HL-60 (cell line): ENCODE measurements at places on chromosomes 5 and 9.

DNA sequence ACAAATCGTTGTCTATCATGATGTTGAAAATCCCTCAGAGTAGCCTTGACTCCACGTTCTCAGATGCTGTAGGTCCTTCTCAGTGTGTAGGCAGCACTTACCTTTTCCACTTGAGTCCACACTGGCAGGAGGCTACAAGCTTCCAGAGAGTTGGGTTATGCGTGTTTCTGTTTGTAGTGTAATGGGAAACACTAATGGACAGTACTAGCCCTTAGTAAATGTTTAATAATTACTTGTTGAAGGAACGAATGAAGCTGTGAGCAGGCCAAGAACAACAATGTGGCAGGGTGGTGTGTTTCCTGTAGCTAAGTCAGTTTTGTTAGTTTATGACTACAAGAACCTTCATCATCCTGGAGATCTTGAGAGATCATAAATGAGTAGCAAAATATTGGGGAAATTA is 83.5 kb downstream of the ARHGAP26 start:
- DNase-seq = no peak

DNA sequence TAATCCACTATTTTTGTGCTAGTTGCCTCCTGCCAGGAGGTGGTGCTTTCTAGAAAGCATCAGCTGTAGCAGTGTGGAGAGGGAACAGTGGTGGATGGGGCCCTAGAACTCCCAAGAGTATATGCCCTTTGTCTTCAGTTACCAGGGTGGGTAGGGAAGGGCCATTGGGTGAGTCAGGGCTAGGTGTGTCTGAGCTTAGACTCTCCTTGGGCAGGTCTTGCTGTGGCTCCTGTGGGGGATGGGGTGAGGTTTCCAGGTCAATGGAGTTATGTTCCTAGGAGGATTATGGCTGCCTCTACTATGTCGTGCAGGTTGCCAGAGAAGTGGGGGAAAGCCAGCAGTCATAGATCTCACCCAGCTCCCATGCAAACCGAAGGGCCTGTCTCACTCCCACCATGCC is 11.3 kb upstream of the ADAMTS12 start:
- DNase-seq = no peak

- no peak for DNase-seq
Observed at GRCh38 chr5:170466988-170467707, 36.7 kb upstream of the KCNIP1 start.

GRCh38 chr9:7433508-7434292 is 365.9 kb downstream of the DMAC1 start:
- DNase-seq = no peak

DNA sequence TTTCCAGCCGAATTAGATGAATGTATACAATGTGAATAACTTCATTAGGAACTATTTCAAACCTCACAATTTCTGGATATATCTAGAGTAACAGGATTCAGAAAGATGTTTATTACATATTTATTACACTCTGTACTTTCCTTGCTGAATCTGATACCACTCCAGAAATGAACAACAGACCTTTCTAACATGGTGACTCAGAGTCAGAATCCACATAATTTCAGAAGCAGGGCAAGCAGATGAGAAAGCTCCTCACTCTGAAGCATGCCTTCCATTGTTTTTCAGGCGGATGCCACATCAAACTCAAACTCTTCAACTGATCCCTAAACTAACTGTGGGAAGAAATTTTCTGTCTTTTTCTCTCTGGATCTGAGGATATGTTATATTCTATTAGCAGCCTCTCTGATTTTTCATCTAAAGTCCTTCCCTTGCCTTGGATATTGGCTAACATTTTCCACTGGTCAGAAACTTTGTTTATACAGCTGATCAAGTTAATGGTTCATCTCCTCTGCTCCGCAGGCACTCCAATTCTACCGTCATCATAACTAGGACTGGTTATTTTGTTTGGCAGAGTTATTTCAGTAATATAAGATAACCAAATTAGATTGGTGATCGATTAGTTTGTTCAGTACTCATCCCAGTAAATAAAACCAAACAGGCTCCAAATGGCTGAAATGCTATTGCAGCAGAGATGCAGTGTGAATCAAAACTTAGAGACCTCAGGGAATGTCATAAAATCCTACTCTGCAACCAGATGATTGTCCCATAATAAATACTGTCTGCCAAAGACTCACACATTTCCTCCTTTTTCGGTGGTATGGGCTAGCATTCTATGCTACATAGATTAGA is 556.0 kb downstream of the EBF1 start:
- no peak for DNase-seq

DNA sequence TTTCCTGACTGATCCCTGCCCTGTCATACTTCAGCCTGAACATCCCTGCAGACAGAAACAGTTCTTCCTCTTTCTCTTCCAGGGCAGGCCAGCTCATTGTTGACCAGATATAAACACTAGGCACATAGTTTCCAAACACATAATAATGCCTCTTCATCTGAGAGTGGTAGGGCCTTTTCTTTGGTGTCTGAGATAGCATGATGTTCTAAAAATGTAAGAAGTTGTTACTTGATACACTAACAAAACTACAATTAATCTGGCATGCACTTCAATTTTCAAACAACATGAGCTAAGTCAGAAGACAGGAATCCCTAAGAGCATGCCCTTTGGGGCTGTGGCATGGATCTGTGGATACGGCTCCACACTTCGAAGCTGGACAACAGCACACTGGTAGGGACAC is 246.6 kb downstream of the SPOCK1 start:
- no peak for DNase-seq

DNA sequence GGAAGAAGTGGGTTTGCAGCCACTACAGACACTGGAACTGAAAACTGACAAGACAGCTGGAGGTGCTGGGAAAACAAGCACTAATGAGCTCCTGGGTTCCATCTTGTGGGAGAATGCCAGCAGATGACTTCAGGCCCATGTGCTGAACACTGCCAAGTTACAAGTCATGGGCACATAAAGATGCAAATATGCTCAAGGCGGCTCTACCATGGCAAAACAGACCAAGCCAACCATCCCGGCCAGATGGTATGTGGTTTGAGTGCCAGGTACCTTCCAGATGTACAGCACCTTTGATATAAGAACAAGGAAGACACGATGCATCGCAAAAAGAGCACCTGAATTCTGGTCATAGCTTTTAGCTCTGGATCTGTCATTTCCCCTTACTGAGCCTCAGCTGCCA is 19.9 kb downstream of the TNFSF8 start:
- no peak for DNase-seq

DNA sequence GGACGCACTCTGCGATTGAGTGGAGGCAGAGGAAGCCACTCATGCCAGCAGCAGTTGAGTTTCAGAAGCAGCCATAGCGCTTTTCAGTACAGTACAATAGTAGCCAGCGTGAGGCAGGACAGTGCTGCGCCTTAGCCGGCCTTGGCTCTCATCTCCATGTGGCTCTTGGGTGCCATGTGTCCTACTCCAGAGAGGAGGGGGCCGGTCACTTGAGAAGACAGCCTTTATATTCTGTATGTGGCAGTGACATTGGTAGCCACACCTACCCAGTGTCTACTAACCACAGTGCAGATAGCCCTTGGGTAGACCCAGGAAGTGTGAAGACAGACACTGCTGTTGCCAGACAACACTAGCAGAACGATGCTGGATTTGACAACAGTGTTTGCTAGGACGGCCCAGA is 42.3 kb downstream of the FAM78A start:
- no peak for DNase-seq

- DNase-seq = no peak
Observed at GRCh38 chr5:159861086-159861485, 55.2 kb upstream of the ADRA1B start.

- no peak for DNase-seq
Observed at GRCh38 chr9:112620388-112620787, 97.5 kb downstream of the INIP start.

- DNase-seq = no peak
Observed at GRCh38 chr9:94086486-94087345, 2.5 kb downstream of the PTPDC1 start.

DNA sequence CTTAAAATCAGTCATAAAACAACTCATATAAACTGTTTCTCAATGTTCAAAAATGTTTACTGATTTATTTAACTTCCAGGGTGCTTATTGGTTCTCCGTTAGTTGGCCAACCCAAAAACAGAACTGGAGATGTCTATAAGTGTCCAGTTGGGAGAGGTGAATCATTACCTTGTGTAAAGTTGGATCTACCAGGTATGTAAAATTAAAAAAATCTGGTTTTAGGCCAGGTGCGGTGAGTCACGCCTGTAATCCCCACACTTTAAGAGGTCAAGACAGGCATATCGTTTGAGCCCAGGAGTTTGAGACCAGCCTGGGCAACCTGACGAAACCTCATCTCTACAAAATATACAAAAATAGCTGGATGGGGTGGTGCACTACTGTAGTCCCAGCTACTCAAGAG is 73.7 kb downstream of the ITGA1 start:
- no peak for DNase-seq

DNA sequence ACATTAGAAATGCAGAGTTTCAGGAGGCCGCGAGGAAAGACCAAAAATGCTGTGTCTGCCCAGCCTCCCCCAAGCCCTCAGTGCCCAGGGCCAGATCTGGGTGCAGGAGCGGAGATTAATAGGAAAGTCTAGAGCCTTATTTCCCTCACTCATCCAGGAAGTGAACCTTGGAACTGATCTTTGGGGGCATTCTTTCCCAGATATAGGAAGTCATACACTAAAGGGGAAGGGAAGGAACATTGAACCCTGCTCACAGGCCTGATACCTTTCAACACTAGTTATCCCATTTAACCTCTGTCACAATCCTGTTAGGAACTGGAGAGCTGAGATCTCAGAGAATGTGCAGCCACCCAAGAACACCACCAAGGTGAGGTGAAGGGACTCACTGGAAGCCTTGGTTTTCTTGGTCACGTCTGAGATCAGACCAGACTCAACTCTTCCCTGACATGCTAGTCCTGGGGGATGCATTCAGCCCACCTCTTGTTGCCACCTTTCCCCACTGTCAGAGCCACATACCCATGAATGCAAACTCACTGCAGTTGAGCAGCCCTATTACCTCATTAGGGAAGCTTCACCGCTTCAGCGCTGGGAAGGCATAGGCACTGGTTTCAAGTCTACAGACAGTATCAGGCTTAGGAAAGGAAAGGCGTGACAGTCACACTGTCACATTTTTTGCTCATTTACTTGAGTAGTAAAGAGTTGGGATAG is 95.0 kb downstream of the KIAA1958 start:
- no peak for DNase-seq

GRCh38 chr9:82022121-82022520 is 33.5 kb downstream of the SPATA31D1 start:
- DNase-seq = no peak

DNA sequence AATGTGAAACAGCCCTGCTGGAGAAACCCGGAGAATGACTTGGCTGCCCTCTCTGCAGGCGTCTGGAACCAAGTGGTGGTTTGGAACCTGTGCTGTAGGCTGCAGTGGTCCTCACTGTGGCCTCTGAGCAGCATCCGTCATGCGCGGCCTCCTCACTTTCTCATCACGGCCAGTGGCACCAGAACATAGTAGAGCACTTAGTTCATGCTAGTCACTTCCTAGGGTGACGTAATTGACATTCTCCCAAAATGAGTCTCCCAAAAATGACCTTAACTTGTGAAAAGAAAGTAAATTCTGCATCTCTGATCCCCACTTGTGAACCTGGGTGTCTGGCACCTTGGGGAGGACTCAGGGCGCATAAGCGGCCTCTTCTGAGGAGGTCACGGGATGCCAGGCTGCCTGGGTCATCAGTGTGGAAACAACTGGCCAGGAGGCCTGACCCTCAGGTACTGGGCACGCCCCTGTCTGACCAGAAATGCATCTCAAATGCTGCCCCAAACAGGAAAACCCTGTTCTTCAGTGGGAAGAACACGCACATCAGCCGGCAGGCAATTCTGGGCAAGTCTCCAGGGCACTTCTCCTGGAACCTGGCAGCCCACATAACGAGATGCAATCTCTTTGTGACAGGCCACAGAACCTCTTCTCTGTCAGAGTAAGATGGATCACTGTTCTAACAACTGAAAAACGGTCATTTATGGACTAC is 36.6 kb upstream of the SPTLC1 start:
- DNase-seq = no peak

DNA sequence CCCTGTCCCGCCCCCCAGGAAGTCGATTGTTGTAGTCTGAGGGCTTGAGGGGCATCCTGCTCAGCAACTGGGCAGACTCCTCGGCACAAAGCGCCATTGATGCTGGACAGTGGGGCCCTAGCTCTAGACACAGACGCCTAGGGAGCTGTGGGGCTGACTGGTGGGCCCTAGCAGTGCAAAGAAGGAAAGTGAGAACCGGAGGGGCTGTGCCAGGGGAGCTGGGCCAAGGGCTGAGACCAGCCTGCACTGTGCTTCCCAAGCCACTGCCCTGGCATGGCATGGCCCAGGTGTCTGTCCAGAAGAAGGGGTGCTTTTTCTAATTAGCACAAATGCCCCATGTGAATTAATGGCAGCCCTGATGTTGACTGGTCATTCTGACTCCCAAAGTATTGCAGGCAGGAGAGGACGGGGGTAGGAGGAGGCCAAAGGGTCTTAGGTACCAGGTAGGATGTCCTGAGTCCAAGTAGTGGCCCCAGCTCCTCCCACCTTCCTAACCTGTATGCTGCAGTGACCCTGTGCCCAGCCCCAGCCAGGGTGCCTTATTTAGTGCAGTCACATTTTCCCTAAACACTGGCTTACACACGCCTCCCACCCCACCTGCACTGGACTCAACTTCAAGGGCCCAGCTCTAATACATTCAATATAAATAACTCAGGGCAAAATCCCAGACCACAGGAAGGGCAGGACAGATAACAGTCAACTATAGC is 15.9 kb downstream of the TCF7 start:
- no peak for DNase-seq

DNA sequence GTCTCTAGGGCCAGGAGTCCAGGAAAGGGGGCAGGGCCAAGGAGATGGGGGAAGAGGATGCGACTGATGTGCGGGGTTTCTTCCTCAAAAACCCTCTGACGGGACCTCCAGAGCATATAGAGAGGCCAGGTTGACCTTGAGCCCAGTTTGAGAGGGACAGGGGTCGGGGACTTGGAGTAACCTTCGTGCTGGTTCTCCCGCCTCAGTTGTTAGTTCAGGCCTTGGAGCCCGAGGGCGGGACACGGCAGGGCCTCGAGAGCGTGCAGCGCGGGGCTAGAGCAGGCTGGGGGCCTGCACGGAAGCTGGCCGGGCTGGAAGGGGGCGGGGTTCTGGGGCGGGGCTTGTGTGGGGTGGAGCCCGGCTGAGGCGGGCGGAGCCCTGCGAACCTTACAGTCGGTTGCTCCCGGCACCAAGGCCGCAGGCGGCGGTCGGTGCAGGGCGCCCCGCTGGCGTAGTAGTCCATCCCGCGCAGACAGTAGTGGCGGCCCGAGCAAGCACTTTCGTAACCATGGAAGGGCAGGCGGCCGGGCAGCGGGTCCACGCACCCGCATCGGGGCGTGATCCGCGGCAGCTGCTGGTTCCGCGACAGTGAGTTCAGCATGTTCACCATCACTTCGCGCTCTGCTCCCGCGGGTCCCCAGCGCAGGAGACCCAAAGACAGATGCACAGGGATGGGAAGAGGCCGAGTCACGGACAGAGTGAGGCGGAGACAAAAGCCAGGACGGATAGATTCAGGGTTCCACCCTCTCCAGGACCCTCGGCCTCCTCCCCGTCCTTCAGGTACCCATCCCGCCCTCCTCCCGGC is 4.0 kb upstream of the MYORG start:
- peak; percentile 56 for DNase-seq

DNA sequence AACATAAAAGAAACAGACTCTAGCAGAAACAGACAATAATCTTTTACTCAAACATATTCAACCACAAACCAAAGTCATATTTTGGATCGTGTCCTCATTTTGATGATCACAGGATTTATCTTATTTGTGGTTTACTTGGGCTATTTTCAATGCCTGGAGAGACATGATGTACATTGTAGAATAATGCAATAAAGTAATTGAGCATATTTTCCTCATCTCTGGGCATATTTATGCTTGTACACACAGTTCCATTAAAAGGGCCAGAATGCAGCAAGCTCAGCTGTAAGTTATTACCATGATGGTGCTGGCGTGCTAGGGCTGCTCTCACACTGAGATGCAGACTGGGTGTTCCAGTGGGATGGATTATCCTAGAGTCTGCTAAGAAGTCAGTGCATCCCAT is 456.7 kb downstream of the TLE4 start:
- no peak for DNase-seq
